Activated gamma-delta T cell treated with Interleukin-2 at 50 U/mL for 16 hours (primary cell): ENCODE measurements at places on chromosomes 12 and 14.

- DNase-seq: no peak
Observed at GRCh38 chr14:73888460-73888725, 1.7 kb downstream of the ZNF410 start.

GRCh38 chr14:64706593-64707193 is 2.5 kb downstream of the PLEKHG3 start:
- DNase-seq: no peak

GRCh38 chr14:103518422-103519042 is 4.1 kb downstream of the CKB start:
- peak; percentile 54 for DNase-seq

- DNase-seq: peak; percentile 36
Observed at GRCh38 chr12:89351489-89352241, 636 bp downstream of the DUSP6 start.

DNA sequence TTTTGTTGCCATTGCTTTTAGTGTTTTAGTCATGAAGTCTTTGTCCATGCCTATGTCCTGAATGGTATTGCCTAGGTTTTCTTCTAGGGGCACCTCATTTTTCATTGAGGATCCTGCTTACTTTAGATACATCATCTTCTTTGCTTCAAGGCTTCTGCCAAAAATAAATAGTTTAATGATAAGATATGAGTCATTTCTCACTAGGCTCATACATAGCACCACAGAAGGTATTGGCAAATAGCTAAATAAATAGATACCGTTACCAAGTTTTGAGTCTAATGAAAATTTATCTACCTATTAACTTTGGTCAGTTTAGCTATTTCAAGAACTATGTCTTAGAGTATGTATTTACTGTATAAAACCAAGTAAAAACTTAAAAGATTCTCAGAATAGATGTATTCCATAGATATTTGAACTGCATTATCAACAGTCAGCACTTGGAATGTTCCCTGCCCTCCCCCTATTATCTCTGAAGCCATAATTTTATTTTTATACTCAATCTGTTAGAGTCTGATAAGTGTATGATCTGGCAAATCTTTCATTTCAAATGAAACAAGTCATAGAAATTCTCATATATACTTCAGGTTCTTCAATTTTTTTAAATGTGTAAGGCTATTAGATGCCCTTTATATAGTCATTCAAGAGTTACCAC is 310.2 kb downstream of the CCDC91 start:
- no peak for DNase-seq

GRCh38 chr12:49683599-49684309 is 23.5 kb downstream of the FMNL3 start:
- DNase-seq: no peak

- DNase-seq: no peak
Observed at GRCh38 chr14:56064513-56064912, 53.7 kb upstream of the PELI2 start.

DNA sequence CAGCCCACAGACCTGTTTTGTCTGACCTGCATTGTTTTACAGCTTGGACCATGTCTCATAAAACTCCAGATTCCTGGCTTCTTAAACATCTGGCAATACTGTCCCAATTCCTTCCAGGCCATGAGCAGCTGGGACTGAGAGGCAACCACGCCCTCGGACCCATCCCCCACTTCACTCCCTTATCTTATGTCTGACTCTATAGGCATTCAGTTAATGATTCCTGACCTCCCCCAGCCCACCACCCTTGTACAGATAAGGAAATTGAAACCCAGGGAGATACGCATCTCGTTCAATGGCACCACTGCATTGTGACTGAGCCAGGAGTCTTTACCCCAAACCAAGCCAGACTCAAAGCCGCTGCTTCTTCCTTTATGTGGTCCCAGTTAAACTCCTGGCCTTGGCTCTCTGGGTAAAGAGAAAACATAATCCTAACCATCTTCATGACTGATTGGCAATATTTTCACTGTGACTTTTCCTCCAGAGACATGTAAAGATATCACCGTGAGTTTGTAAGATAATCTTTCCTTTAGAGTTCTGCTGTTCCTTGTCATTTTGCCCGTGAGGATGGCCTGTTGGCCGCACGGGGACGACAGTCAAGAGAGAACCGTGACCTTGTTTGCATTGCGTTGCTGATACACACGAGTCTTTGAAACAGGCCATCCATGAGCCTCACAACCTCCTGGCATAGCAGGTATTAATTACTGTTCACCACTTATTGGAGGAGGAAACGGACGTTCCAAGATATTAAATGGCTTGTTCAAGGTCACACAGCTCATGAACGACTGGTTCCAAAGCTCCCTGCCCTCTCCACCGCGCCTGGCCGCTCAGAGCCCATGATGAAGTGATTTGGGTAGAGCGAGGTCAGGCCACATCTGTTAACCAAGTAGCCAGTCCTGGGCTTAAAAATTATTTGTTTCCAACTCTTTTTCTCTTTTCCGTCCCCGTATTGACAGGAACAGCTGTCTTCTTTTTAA is 39.4 kb downstream of the MAP1LC3B2 start:
- no peak for DNase-seq

DNA sequence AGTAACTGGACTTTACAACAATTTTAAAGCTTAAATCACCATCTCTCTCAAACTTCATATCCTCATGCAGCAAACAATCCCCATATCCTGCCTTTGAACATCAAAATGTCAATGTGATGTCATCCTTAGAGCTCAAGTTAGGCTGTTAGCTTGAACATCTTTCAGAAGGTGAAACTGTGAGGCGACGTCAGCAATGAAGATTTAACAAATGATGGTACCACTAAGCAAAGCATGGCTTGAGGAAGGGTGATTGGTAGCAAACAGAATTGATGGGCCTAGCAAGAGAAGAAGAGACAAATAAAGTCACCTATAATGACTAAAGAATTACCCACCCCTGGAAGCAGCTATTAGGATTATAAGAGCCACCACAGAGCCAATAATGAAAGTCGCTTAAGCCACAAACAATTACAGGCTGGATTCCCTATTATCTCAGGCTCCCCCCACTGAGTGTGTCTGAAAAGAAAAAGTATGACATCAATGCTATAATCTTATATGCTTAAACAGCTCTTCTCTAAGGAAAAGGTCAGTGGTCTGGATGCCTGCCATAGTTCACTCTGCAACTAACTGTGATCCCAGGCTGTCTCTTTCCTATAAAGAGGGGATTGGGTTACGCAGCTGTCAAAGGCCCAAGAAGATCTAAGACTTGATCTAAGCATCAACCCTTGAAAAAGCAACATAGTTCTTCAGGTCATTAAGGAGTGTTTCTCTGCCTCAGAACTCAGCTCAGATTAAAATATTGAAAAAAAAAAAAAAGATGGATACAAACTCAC is 18.1 kb downstream of the EGLN3 start:
- no peak for DNase-seq

DNA sequence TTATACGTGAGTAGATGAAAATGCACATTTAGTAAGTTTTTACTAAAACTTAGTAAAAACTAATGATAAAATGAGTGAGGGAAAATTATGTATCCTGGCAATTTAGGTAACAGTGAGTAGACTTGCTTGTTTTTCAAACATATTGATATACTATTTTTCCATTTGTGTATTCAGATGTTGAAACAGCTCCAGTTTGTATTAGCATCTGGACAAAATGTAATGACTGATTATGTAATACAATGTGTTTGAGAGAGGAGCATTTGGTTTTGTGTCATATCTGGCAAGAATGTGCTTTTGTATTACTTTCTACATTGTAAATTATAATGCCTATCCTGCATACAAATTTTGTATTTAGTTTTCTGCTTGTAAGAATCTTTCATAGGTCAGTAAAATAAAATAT is 5.6 kb downstream of the CNOT2 start:
- DNase-seq: no peak

- peak; percentile 6 for DNase-seq
Observed at GRCh38 chr12:4215229-4216186, 58.1 kb upstream of the CCND2 start.
